ENCODE measurements at places on chromosomes 13 and 19.

DNA sequence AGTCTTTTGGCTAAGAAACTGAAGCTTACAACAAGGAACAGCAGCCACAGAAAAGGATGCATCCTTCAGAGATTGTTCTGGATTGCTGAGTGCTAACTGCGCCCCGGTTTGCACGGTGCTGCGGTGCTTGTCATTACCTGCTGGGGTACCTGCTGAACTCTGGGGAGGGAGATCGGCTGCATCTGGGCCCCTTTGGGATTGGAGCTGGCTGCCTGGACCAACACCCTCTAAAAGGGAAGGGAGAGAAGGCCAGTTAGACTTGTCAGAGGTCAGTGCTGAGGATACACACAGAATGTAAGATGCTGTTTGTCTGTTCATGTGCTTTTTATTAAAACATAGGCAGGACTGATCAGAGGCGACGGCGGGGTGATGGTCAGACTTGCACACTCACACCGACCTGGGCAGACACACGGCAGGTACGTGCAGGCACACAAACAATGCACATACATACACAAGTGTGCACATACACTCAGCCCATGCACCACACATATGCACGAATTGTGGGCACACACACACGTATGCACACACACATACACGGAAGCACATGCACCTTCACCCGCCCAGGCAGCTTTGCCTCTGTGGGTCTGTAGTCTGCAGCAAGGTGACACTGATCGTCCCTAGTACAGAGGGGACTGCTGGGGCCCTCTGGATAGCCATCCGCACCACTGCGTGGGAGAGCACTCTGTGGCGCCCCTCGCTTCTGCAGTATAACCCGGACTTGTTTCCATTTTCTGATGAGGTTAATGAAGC, 66.1 kb downstream of the RFX2 start:
- DNase-seq = no peak

GRCh38 chr13:26742691-26743358, 17.8 kb downstream of the GPR12 start:
- no peak for DNase-seq

GRCh38 chr13:77918391-77919245, at the start of gene EDNRB:
EDNRB (minus strand) TSS chr13:77918831; CDS start chr13:77918573, 258 bp downstream.
- DNase-seq = peak; percentile 58

GRCh38 chr13:51148223-51148951, 37.3 kb upstream of the C13orf42 start:
- DNase-seq = no peak

DNA sequence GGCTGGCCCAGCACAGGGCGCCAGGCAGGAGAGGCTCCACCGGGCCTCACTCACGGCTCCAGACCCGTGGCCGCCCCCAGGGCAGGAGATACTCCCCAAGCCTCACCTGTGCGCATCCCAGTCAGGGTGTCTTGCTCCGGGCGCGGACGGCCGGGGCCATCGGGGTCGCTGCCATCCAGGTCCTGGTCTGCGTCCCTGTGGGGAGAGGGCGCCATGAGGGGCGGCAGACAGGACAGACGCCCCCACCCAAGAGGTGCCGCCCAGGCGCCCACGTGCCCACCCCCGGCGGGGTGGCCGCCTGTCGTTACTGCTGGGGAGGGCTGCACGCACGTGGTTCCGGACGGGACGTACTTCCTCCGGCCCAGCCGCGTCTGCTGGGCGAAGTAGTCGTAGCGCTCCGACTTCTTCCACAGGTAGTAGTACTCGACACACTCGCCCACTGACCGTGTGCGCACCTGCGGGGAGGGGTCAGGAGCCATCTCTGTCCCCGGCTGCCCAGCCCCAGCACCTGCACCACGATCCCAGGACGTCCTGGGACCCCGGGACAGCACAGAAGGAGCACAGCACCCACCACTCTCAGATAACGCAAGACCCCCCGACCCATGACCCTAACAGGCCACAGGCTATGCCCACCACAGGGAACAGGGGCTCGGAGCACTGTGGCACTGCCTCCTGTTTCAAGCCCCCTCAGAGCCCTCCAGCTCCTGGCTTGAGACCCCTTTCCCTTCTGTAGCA, 17.4 kb upstream of the PLPP2 start:
- no peak for DNase-seq

DNA sequence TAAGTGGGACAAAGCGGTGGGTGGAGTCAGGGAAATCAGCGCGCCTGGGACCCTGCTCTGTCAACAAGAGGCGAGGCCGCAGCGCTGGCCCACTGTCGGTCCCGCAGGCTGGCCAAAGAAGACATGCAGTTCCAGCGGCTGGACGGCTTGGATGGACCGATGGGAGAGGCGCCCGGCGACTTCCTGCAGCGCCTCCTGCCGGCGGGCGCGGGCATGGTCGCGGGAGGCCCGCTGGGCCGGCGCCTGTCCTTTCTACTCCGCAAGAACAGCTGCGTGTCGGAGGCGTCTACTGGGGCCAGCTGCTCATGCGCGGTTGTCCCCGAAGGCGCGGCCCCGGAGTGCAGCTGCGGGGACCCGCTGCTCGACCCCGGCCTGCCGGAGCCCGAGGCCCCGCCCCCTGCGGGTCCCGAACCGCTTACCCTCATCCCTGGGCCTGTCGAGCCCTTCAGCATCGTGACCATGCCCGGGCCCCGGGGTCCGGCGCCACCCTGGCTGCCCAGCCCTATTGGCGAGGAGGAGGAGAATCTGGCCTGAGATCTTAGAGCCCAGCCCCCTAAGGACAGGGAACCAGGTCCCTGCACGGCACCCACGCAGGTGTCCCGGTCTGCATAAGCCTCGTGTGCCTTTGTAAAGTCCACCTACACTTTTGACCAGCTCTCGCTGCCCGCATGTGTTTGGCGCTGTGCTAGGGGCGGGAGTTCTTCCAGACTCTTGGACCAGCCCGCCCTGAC, 6.1 kb downstream of the BEST2 start:
- peak; percentile 75 for DNase-seq

DNA sequence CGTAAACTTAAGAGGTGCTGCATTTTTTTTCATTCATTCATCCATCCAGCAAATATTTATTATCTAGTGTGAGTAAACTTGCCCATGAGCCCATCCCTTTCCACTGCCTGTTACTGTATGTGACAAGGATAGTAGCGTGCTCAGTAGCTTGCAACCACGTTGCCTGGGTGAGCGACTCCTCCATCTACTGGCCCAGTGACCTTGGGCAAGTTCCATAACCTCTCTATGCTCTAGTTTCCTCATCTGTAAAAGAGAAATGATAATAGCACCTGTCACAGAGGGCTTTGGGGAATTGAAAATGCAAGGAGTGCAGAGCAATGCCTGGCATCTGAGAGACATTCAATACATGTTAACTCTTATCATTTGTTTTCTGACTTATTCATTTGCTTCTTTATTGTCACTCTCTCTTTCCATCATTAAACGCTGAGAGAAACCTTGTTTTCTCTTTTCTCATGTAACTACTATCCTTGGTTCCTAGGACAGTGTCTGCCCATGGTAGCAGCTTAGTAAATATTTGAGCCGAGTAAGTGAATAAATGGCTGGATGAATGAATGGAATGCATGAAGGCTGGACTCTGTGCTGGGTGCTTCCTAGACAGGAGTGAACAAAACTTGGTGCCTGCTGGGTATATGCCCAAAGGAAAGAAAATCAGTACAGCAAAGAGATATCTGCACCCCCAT, 19.9 kb downstream of the LRCH1 start:
- DNase-seq = no peak

- DNase-seq = no peak
These were observed 84.0 kb upstream of the MTIF3 start for GRCh38 chr13:27534108-27534980.

DNA sequence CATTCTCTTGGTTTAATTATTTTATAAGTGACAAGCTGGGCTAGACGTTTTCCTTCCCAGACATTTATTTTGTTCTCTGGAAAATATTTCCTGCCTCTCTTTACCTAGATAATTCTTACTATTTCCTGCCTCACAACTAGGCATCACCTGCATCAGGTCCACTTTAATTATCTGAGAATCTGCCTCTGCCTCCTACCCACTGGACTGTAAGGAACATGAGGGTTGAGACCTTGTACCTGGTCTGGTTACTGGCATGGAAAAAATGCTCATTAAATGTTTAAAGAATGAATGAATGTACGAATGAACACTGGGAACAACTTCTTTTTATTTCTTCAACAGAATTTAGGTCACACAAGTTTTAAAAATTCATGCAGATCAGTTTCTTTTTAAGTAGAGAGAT, 13.4 kb upstream of the METTL21C start:
- no peak for DNase-seq

DNA sequence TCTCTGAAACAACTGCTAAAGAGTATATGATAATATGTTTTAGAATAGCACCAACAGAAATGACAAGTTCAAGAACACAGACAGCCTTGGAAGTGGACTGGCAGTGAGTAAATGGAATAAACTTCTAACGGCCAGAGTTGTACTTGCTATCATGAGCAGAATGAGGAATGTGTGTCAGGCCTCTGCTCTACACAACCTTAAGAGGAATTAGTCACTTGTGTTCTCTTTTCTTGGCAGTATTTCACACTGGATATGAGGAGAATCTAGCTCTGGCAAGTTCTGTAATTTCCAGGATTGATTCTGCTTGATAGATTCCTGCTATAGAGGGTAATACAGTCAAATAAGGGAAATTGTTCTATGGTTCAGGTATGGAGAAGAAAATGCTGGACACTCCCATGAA, 757.3 kb downstream of the EFNB2 start:
- DNase-seq = no peak

DNA sequence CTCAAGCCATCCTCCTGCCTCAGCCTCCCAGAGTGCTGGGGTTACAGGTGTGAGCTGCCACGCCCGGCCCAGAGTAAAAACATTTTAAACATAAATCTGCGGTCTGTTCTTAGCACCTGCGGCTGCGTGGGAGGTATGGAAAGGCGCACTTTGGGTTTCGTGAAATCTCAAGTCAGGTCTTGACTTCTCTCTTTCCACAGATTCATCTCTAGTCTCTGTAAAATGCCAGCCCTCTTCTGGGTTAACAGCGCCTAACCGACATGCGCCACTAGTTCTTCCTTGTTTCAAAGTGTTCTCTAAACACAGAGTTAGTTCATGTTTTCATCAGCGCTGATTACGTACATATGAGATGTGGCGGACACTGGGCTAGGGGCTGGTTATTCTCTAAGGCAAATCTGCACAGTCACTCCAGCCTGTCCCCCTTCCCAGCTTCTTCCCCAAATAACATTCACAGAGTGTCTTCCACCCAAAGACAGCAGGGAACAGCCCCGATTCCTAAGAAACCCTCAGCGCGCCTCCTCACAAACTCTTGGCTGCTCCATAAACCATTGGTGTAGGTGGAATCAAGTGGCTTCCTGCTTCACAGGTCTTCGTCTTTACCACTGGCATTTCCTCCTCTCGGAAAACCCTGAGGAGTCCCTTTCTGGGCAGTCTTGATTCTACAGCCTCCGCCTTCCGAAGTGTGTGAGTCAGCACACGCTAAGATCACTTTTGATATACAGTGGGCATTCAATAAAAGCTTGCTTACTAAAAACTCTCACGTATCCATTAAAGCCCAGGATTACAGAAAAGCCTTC, 1.4 kb downstream of the PARP4 start:
- DNase-seq = no peak

- DNase-seq = no peak
These were observed 6.6 kb downstream of the SLITRK5 start for GRCh38 chr13:87677496-87678371.

- DNase-seq = no peak
These were observed 13.5 kb upstream of the SPATA13 start for GRCh38 chr13:24146961-24147569.

- DNase-seq = no peak
These were observed 22.7 kb downstream of the BTBD2 start for GRCh38 chr19:1992759-1993260.

DNA sequence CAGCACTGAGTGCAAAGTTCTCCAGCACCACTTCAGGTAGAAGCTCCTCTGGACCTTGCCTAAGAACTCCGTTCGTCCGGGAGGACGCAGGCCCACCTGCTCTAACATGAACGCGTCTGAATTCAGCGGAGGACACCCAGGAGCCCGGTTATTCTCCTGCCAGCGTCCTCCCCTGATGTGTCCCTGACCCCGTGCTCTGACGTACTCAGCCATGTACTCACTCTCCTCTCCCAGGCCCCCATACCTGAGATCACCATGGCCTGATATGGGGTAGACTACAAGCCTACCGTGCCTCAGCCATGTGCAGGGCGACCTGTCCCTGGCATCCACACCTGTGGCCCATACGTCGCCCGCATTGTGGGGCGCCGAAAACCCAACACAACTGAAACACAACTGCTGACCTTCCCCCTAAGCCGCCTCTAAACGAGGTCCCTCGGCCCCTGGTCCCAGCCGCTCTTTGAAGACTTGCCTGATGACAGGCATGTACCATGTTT, 744 bp upstream of the ZNF584 start:
- DNase-seq = no peak

DNA sequence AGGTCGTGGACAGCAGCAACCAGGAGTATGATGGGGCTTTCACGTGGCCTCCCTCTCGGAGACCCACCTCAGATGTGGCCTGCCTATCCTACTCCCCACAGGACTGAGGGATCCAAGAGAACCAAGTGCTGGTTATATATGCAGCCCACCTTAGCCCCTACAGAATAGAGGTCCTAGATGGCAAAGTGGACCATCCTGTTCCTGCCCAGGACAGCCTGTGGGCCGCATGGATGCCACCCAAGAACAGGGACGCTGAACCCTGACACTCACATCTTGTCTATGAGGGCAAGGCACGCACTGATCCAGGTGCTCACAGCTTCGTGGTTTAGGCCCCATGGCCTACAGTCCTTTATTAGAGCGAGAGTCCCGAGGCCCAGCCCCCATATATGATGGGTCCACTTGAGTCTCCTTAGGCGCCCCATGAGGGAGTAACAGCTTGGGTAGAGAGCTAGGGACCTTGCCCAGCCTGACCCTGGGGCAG, 1.5 kb upstream of the SLC27A5 start:
- no peak for DNase-seq

DNA sequence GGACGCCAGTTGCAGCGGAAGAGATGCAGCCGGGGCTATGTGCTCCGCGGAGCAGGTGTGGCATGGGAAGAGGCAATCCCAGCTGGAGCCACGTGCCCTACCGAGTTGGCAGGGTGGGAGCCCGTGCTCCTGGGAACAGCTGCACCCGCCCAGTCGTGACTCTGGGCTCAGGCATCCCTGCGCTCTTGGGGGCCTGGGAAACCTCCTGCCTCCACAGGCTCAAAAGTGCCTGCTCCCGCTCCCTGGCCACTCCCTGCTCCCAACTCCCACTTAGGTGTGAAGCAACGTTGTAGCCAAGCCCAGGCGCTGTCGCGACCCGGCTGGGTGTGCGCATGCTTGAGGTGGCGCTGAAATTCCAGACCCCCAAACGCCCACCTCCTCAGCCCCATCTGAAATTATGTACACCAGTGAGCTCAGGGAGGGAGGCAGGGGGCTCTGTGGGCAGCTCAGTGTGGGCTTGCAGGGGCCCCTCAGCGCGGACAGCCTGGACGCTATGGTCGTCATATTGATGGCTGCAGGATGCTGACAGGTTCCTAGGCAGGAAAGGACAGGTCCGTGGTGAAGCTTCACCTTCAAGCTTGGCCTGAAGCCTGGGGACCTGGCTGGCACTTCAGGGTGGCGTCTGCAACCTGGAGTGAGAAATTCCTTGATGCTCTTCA, 429.9 kb downstream of the SLITRK1 start:
- peak; percentile 39 for DNase-seq
